ENCODE measurements at places on chromosomes 11 and 22.

DNA sequence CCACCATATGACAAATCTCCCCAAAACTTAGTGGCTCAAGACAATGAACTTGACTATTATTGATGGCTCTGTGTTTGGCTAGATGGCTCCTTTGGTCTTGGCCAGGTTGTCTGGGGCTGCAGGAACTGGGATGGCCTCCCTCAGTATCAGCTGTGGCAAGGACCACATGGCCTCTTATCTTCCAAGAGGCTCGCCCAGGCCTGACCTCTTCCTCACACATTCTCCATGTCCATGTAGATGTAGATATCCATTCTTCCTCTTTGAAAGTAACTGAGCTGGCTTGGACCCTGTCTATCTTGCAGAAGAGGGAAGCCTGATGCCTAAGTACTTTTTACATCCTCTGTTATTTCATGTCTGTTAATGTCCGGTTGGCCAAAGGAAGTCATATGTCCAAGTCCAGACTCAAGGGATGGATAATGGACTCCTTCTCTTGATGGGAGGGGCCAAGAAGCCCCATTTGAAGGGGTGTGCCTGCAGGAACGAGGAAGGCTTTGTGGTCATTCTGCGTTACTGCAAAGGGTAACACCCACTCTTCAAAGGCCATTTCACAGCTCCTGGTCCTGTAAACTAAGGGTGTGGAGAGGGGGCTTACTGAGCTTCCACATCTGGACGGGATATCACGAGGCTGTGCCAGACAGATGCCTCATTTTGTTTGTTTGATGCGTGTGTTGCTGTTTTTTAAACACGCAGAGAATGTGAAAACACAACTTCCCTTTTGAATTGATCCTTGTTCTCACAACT, 87.1 kb downstream of the GRIK4 start:
- no peak for DNase-seq

DNA sequence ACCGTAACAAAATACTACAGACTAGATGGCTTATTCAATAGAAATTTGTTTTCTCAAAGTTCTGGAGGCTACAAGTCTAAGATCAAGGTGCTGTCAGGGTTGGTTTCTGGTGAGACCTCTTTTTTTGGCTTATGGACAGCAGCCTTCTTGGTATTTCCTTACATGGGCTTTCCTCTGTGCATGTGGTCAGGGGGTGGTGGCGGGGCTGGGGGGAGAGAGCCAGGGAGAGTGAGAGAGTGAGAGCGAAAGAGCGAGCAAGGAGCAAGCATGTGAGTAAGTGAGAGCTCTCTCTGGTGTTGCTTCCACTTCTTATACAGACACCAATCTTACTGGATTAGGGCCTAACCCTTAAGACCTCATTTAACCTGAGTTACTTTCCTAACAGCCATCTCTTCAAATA, 181.5 kb downstream of the TMEM135 start:
- DNase-seq: no peak

- DNase-seq: no peak
Measured at GRCh38 chr11:65859812-65860277, 388 bp upstream of the MUS81 start.

- DNase-seq: peak; percentile 62
Measured at GRCh38 chr22:42621505-42622002, 6.9 kb upstream of the POLDIP3 start.

- DNase-seq: no peak
Measured at GRCh38 chr11:94593030-94593429, 25.9 kb downstream of the PIWIL4 start.

- no peak for DNase-seq
Measured at GRCh38 chr11:73652046-73652730, 5.8 kb downstream of the PLEKHB1 start.

DNA sequence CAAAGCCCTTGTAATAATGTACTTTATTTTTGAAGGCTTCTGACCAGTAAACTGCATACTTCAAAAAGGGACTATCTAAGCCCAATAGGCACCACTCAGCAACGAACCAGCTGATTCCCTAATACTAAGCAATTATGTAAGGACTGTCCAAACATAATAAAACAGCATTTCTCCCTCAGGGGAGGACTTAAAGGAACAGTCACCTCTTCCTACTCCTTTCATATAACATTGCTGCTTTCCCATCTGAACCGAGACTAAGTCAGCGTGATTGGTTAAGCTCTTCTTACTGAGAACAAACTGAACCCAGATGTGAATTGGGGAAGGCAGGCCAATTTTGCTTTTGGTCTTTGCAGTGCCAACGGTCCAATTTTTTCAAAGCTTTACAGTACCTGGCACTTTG, 420.0 kb downstream of the METTL15 start:
- DNase-seq: no peak

- DNase-seq: peak; percentile 36
Measured at GRCh38 chr11:111539426-111540113, 950 bp upstream of the LAYN start.

DNA sequence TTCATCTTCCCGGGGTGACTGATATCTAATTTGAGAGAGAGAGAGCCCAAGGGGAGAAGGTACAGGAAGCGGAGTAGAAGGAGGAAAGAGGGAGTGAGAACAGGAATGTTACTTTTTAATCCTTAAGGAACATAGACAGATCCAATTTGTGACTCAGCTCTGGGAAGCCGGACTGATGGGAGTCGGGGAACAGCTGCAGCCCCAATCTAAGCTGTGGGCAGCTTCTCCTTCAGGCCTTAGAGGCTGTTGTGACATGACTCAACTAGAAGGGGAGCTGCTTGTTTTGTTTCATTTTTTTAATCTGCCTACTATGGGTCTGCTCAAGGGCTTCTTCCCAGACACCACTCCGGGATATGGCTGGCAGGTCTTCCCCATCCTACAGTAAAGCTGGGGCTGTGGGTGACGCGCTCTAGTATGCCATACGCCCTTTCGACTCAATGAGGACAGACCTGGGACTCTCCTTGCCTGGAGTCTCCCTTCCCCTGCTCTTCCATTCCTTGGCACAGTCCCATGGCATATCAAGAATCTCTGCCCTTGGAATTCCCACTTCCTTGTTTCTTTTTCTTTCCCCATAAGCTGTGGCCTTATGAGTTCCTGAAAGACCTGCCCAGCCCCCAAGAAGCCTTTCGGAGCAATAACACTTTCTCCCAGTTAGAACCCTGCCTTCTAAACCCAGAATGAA, 103.3 kb upstream of the AKIP1 start:
- DNase-seq: no peak

GRCh38 chr11:32987851-32988250, 27.8 kb upstream of the DEPDC7 start:
- no peak for DNase-seq

GRCh38 chr11:123537726-123538125, 107.7 kb downstream of the GRAMD1B start:
- DNase-seq: no peak

DNA sequence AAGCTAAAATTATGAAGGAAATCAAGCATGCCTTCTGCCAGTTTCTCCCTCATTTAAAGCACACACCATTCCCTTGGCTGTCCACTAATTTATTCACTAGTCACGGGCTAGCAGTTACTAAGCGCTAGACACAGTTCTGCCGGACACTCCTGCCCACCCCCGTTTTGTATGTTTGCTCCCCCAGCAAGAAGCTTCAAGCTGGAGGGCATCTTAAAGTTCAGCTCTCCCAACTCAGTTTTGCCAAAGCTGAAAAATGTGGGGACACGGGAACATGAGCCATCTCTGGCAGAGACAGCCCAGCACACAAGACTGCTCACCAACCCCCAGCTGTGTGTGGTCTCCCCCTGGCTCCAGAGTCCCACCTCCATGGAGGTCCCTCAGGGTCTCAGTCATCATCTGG, 263.6 kb downstream of the BRD1 start:
- DNase-seq: no peak

DNA sequence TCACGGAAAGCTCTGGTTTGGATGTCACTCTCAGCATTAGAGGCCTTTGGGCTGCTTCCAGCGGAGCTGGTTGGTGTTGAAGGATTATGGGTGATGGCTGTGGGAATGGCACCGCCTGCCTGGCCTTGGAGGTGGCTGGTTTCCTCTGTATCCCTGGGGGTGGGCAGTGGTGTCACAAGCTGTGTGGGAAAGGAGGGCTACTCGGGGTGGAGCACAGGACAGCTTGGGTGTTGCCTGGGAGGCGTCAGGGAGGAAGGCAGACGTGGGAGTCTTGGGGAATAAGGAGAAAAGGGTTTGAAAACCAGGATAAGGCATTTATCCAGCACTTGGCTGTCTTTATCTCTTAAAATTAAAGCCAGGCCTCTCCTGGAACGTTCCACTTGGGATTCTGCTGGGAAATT, 71.8 kb downstream of the ADAMTS15 start:
- DNase-seq: no peak

GRCh38 chr22:47354668-47355387, 592.4 kb downstream of the TBC1D22A start:
- peak; percentile 40 for DNase-seq

DNA sequence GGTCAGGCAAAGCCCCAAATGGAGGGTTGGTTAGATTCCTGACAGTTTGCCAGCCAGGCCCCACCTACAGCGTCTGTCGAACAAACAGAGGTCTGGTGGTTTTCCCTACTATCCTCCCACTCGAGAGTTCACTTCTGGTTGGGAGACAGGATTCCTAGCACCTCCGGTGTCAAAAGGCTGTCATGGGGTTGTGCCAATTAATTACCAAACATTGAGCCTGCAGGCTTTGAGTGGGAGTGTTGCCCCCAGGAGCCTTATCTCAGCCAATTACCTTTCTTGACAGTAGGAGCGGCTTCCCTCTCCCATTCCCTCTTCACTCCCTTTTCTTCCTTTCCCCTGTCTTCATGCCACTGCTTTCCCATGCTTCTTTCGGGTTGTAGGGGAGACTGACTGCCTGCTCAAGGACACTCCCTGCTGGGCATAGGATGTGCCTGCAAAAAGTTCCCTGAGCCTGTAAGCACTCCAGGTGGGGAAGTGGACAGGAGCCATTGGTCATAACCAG, 4.7 kb upstream of the TTC36 start:
- peak; percentile 11 for DNase-seq

DNA sequence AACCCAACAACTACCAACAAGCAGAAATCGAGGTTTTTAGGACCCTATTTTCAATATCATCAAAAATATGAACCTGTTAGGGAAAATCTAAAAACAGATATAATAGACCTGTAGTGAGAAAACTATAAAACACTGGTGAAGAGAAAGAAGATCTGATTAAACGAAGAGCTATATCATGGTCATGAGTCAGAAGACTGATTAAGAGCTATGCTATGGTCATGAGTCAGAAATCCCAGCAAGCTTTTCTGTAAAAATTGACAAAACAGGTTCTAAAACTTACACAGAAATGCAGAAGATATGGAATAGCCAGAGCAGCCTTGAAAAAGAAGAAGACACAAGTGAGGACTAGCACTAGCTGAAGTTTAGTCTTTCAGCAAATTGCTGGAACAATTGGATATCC, 345.0 kb downstream of the TBC1D22A start:
- no peak for DNase-seq

DNA sequence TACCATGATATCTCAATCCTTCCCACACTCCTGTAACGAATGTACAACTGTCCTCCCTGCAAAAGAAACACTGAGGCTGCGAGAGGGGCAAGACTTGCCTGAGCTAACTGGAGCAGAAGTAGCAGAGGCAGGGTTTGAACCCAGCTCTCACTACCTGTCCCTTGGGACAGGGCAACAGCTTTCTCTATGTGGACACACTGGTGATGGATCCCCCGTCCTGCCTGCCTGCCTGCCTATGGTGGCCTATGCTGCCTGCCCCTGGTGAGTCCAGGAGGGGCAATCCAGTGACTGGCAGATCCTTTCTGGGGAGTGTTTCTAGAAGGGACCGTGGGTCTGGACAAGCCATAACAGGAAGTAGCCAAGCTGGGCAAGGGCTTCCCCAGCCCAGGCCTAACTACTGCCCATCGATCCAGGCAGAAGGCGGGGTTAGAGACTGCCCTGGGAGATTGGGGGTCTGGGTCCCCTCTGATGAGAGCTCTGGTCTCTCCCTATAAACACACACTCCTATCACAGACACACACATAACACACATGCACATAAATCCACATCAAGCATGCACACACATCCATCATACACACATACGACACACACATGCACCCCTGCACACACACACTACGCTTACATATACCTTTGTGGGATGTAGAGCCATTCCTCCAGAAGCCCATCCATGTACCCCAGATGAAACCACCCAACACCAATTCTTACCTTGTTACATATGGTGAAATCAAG, 1.1 kb upstream of the EMID1 start:
- no peak for DNase-seq
